ENCODE measurements at places on chromosomes 12 and 14. TPM values are rescaled to one million over a fixed set of nuclear protein-coding genes. Genes with fewer than 3 reads are reported as not detected.

POTEG gene
- not detected for total RNA-seq

CFAP54 gene
- total RNA-seq = 0.09 TPM

RTL1 gene
- not detected for total RNA-seq

RAD9B gene
- 0.95 TPM for total RNA-seq

ARID4A gene
- 20.3 TPM for total RNA-seq

DNA sequence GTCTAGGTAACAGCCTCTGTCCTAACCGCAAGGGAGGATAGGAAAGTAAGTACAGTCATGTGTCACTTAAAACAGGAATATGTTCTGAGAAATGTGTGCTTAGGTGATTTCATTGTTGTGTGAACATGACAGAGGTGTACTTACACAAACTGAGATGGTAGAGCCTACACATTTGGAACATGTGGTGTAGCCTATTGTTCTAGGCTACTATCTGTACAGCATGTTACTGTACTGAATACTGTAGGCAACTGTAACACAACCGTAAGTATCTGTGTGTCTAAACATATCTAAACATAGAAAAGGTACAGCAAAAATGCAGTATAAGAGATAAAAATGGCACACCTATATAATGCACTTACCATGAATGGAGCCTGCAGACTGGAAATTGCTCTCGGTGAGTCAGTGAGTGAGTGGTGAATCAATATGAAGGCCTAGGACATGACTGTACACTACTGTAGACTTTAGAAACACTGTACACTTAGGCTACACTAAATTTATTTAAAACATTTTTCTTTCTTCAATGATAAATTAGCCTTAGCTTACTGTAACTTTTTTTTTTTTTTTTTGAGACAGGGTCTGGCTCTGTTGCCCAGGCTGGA, 13.2 kb upstream of the MDM2 start:
- no peak for DNase-seq

DNA sequence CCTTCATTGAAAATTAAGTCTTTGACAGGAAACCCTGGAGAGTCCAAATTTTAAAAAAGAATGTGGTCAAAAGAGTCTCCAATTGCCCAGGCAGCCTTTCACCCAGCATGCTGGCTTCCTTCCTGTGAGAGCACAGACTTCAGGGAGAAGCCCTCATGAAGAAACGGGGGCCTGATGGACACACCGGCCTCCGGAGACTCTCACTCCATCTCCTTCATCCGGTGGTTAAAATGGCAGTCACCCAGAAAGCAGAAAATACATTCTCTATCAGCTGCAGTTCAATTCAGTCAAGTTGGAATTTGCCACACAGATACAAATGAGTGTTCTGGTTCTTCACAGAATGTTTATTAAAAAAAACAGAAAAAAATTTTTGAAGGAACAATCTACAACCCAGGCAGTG, 56.5 kb downstream of the CPM start:
- no peak for DNase-seq

DNA sequence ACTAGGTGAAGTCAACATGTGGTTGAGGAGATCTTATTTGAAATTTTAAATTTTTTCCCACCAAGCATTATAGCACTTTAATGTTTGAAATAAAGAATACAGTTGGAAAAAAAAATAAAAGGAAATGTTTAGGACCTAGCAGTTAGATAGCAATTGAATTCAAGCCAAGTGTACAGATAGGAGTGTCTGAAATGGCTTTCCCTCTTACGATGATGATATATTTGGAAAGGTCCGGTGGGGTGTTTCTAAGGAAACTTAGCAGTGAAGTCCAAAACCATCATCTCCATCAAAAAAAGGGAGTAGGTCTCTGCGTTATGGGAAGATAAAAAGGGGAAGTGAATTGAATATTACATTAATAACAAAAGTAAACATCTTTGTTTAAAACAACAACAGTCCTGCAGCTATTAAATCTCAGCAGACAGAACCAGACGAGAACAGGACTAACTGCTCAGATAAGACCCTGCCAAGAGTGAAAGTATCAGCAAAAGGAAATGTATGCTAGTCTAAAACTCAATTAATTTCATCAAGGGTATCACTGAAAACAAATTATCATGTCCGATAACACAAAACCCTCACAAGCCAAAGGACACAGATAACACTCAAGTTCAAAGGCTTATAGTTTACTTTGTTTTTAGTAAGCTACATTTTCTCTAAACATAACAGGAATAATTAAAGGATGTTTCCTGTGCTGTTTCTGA, 242.0 kb downstream of the BMP4 start:
- DNase-seq = no peak

- DNase-seq = no peak
Observed at GRCh38 chr12:1384910-1385309, 209.5 kb downstream of the FBXL14 start.

- no peak for DNase-seq
Observed at GRCh38 chr12:88401155-88401554, 179.1 kb downstream of the KITLG start.

DNA sequence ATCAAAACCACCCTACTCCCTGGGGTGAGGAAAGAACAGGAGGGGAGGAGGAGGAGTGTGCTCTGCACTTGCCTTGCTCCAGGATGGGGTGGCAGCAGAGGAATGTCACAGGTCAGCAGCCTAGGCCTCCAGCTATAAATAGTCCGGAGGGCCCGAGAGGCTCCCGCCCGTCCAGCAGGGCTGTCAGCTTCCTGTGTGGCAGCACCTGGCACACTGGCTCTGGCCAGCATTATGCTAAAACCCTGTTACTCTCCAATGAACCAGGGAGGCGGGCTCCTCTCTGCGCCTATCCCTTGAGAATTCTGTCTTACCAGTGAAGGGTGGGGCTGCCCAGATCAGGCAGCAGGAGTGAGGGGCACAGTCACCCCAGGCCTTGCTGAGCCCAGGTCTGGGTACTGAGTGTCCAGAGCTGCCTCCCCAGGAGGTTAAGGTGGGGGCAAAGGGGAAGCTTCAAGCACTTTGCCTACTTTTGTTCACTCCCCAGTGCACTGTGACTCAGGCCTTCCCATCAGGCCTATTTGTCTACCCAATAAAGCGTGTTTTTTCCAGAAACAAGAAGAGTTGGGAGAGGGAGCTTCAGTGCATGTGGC, 1.2 kb upstream of the COX14 start:
- peak; percentile 67 for DNase-seq

GRCh38 chr12:55688716-55689655, 18.7 kb downstream of the ITGA7 start:
- no peak for DNase-seq

DNA sequence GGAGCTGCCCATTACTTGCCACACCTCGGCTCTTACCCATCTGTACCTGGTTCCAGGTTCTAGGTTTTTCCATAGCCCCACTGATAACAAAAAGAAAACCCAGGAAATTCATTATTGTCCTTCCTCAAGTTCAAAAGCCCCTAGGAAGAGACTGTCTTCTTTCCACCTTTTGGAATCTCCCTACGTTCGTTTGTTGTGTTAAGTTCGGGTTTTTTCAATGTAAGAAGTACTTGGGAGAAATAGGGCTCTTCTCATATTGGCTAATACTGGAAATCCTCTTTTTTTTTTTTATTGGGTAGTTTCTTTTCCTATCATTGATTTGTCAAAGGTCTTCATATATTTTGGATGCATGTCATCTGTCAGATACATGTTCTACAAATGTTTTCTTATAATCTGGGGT, 17.3 kb downstream of the SLC15A5 start:
- DNase-seq = no peak

DNA sequence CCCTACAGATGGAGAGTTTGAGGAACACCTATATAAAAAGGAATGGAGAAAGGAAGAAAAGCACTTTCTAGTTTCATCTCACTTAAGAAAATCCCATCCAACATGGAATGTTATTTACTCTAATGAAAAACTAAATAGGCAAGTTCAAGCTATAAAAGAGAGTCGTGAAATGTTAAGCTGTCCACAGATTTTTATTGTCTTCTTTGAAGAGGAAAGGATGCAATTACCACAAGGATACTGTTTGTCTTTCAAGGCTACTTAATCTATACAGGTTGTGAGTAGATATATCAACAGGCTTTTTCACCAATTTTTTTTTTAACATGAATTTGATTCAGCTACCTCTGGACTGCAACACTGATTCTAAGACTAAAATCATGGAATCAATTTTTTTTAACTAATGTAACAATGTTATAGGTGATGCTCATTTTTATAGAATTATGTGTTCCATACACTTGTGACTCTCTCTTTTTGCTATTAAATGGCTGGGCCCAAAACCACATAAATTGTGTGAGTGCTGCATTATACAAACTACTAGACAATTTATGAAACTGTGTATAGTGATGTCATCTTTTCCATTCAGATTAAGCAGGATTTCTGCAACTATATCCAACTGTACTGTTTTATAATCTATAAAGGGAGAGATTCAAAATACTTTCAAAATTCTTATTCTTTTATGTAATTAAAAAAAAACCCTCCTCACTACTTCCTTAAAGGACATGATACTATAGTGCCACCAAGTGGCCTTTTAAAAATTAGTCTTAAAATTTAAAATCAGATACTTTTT, 26.8 kb upstream of the BMAL2 start:
- no peak for DNase-seq

- peak; percentile 73 for DNase-seq
Observed at GRCh38 chr12:48933664-48934311, 8.5 kb upstream of the FKBP11 start.

- no peak for DNase-seq
Observed at GRCh38 chr12:70467918-70468733, 102.0 kb downstream of the KCNMB4 start.

DNA sequence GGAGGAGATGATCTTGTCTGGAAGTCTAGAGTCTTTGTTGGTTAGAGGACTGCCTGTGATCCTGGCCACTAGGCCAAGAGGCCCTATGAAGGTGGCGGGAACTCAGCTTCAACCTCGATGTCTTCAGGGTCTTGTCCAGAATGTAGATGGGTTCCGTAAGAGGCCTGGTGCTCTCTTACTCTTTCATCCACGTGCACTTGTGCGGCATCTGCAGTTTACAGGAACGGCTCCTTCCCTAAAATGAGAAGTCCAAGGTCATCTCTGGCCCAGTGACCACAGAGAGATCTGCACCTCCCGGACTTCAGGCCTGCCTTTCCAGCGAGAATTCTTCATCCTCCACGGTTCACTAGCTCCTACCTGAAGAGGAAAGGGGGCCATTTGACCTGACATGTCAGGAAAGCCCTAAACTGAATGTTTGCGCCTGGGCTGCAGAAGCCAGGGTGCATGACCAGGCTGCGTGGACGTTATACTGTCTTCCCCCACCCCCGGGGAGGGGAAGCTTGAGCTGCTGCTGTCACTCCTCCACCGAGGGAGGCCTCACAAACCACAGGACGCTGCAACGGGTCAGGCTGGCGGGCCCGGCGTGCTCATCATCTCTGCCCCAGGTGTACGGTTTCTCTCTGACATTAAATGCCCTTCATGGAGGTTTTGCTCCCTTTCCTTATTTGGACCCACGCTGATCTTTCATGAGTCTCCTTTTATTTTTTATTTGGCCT, 17.7 kb downstream of the WNT5B start:
- no peak for DNase-seq

GRCh38 chr14:94412671-94413638, 24.6 kb upstream of the SERPINA1 start:
- DNase-seq = no peak

- DNase-seq = no peak
Observed at GRCh38 chr14:70019695-70020094, 140.5 kb downstream of the SMOC1 start.
